ENCODE measurements at places on chromosomes 3 and 15.
A peak's percentile ranks its signal among the peaks of the same experiment; 100 is the strongest.

GRCh38 chr3:174162550-174162949 lies 696.6 kb upstream of the NAALADL2 start:
- no peak for DNase-seq

- DNase-seq: no peak
These were observed 2.3 kb downstream of the SLC25A36 start for GRCh38 chr3:140943781-140944552.

DNA sequence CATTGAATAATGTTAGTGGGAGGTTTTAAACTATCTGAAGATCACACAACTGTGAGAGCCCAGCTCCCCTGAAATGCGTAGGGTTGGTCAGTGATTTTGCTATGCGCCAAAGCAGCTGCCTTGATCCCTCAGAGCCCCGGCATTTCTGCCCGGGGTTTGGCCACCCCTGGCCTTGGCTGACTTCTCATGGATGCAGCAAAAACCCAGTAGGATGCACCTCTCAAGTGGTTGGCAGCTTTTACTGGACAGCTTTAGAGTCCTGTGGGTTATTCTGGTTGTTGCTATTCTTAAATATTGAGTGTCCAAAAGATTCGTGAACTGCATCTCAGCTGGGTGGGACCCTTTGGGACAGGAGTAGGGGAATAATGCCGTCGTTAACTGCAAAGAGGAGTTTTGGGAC lies 291.7 kb upstream of the CTDSPL start:
- DNase-seq: no peak

DNA sequence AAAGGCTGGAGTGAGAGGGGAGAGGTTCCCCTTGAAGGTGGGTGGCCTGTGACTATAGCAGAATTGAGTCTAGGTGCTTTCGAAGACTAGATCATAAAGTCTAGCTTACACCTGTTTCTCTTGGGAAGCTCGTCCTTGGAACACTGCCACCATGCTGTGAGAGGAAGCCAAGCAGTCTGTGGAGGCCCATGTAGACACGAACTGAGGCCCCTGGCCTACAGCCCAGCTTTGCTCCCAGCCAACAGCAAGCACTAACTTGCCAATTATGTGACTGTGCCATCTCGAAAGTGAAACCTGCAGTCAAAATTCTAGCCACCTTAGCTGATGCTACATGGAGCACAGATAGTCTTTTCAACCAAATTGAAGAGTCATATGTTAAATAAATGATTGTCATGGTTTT lies 190.5 kb upstream of the NECTIN3 start:
- peak; percentile 81 for DNase-seq

DNA sequence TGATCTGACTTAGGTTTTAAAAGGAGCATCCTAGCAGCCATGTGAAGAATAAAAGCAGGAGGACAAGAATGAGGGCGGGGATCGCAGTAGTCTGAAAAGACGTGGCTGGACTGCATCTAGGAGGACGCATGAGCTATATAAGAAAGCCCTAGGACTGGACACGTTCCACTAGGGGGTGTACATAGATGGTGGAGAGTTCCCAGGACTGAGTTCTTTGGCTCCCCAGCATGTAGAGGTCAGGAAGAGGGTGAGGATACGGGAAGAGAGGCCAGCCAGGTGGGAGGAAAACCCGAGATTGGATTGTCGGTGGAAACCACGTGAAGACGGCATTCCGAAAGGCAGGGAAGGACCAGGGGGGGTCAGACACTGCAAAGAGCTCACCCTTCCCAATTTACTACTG lies 64.2 kb upstream of the CFAP161 start:
- DNase-seq: no peak

- DNase-seq: no peak
These were observed 32.7 kb downstream of the RTP1 start for GRCh38 chr3:187230011-187230410.

- no peak for DNase-seq
These were observed 22.0 kb downstream of the STARD5 start for GRCh38 chr15:81301815-81302399.

All from DMS53 (cell line).